Tibial nerve (tissue), 4 donors: ENCODE measurements at places on chromosomes 12 and 14. TPM values are rescaled to one million over a fixed set of nuclear protein-coding genes. Genes with fewer than 3 reads are reported as not detected.

Gene CABP1
- total RNA-seq = not detected

Gene SLC38A4
- total RNA-seq = not detected

Gene KRT75
- total RNA-seq = not detected

Gene SLC7A7
- total RNA-seq = 23.4 TPM

Gene OR10G2
- total RNA-seq = not detected

Gene KLHL33
- 1.2 TPM for total RNA-seq

Gene FANCM
- 8.8 TPM for total RNA-seq

Gene CCDC196
- not detected for total RNA-seq

Gene CAPS2
- 29.3 TPM for total RNA-seq

DNA sequence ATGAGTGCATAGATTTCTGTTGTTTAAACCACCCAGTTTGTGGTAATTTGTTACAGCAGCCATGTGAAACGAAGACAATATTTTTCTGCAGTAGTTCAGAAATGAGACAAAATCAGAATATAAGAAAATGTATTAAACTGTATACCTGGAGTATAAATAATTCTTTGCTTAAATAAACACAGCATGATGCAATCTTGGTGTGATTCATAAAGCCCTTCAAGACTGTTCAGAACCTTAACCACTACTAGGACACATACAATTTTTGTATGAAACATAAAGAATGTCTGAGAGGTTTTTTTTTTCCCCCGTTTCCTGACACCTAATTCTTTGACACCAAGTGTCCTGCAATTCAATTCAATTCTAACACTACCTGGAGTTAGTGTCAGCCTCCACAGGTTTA, 10.5 kb downstream of the C12orf75 start:
- DNase-seq = no peak

- DNase-seq = no peak
These were observed 118.8 kb downstream of the ST8SIA1 start for GRCh38 chr12:22215467-22216253.

DNA sequence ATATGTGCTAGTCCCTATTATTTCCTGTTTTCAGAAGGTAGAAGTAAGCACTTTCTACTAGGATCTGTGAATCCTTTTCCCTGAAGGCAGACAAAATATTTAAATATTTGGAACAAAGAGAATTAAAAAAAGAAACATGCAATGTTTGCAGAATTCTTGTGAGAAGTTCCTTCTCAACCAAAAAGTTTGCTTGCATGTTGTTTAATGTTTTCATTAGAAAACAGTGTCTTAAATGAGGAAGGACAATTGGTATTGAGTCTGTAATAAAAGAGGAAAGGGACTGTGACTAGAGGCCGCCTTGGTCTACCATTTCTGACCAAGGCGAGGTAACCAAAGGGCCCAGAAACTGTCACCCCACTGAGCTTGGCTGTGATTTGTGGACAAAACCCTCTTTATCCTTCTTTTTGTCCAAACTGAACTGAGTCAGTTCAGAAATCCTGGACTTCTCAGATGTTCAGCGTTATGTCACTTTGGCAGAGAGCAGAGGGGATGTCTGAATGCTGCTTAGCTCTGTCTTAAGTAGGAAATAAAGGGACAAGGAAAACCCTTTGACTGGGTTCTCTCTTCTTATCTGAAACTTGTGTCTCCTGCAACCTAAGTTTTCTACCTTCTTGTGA, 129.8 kb upstream of the CPM start:
- no peak for DNase-seq

DNA sequence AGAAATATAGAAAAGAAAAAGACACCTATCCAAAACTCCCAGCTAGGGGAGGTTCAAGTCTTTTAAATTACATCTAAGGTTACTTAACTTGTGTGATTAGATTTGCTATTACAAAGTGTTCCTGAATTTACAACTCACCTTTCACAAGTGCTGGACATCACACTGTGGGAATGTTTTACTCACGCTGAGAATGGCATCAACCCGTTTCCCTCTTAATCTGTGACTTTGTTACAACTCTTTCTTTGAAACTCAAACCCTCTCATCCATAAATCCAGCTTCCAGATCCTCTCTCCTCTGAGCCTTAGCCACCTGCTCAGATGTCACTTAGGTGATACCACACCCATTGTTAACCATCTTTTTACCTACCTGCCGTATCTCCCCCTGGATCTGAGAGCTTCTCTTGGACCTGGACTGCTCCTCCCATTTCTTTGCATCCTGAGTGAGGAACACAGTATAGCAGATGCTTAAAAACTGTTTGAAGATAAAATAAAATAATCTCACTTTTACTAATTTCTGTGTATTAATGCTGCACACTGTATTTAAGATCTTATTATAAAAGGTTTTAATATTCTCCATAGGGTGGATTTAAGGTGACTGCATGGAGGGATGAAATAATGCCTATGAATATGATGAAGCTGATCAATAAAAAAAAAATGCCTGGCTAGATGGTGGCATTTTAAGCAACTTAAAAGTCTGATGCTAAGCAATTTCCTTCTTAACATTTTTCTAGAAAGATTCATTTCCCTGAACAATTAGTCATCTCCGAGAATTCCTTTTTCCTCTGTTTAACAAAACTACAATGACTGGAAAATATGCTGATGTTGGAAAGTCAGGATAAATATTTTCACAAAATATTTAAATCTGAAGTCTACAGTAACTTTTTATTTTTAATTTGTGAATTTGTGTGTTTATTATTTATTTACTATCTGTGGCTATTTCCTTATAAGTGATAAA, 39.1 kb upstream of the NAP1L1 start:
- DNase-seq = no peak

DNA sequence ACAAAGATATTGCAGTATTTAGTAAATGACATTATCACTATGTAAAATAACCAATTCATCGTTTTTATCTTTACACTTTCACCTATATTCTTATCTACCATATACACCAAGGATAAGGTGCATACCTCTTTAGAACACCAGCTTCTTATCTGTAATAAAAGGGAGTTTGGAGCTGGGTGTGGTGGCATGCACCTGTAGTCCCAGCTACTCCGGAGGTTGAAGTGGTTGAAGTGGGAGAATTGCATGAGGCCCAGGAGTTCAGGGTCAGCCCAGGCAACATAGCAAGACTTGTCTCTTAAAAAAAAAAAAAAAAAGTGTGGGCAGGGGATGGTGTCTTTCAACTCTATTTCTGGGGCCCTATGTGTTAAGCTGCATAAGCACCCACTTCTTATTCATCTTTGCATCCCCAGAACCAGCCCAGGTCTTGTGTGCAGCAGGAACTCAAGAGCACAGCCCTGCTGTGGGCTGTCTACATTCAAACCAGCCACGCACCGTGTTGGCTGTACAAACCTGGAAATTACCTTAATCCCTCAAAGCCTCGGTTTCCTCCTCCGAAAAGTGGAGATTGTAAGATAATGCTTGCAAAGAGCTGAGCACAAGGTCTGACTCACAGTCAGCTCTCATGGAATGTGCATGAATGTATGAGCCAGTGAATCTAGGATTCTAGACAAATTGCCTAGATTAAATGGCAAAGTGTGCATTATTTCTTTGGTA, 256.6 kb upstream of the FOXN3 start:
- DNase-seq = no peak

DNA sequence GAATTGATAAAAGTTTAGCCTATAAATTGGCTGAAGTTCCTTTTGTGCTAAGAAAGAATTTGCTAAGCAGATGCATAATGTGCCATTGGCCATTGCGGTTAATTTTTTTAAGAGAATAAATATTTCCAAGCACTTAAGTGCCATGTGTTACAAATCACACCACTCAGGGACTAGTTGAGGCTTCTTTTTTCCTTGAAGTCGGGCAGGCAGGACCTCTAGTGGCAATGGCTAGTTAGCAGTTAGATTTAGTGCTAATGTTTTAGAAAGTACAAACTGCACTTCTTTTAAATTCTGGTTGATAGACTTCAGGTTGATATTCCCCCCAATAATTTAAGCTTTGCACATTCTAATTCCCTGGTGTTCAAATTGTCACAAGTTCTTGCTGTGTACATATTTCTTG, 294.3 kb downstream of the APAF1 start:
- DNase-seq = no peak

GRCh38 chr12:19121449-19122018, 8.0 kb upstream of the PLEKHA5 start:
- DNase-seq = no peak

DNA sequence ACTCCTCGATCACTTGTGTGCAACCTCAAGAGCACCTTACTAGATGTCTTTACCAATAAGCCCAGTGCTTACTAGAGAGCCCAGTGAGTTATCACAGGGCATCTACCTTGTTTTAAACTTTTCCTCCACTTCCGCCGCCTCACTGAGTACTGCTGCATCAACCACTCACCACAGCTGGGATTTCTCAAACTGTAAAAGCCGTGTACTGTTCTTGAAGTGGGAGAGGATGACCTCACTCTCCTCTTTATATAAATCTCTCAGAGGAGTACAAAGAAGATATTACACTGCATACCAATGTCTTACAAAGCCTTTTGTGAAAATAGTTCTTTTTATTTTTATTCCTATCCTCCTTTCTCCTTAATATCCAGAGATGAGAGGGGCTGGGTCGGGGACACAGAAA, 94.1 kb downstream of the PLCZ1 start:
- no peak for DNase-seq

DNA sequence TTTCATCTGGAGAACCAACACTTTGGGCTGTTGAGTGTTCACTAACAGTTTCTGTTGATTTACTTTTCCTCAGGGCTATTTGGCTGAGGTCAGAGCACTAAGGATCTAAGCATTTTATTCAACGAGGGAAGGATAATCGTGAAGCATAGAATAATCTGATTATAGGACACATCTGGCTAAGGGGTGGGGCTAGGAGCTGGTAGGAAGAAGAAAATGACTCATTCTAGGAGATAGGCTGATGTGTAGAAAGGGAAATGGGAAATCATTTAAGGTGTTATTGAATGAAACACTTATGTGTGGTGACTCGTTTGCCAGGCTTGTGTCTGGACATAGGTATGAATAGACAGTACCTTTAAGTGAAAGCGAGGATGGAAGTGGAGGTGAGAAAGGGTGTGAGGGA, 167.2 kb downstream of the ETNK1 start:
- DNase-seq = no peak
